ENCODE measurements at places on chromosomes 5 and 9. TPM values are rescaled to one million over a fixed set of nuclear protein-coding genes. Genes with fewer than 3 reads are reported as not detected.

Gene C9orf50
- total RNA-seq: not detected

Gene TRPM3
- 22.1 TPM for total RNA-seq

Gene SPATA9
- 0.98 TPM for total RNA-seq

Gene ADGRV1
- total RNA-seq: 150 TPM

Gene SOWAHA
- 4.7 TPM for total RNA-seq
